Astrocyte of the cerebellum (primary cell): ENCODE measurements at places on chromosomes 1 and 21.

GRCh38 chr1:16921391-16922185 lies at the start of gene CROCC:
Gene CROCC, plus strand, starts transcription at chr1:16921931. Its CDS starts 88 bp downstream, at chr1:16922019.
- DNase-seq = no peak

GRCh38 chr21:42666023-42666747 lies 12.8 kb downstream of the PDE9A start:
- DNase-seq = no peak

DNA sequence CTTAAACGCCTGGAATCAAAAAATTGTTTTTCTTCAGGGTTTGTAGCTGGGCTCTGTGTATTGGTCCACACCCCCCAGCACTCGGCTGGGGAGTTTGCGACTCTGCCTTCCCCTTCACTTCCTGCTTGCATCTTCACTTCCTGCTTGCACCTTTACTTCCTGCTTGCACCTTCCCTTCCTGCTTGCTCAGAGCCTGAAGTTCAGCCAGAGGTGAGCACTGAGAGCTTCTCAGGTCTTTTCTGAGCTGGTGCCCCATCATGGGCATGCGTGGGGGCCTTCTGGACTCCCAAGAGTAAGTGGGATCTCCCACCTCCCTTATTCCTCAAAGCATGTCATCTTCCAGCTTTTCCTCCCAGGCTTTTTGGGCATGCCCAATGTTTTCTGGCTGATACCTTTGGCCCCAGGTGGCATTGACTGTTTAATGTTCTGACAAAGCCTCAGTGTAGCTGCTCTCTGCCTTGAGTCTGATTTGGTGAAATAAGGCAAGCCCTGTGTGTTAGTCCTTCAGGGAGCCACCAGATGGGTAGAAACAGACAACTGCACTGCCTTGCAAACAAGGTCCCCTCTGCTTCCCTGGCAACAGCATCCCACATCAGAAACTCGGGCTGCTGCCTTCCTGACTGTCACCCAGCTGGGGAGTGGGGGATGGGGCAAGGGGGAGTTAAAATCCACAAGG lies 3.5 kb downstream of the KRTAP10-2 start:
- DNase-seq = no peak

DNA sequence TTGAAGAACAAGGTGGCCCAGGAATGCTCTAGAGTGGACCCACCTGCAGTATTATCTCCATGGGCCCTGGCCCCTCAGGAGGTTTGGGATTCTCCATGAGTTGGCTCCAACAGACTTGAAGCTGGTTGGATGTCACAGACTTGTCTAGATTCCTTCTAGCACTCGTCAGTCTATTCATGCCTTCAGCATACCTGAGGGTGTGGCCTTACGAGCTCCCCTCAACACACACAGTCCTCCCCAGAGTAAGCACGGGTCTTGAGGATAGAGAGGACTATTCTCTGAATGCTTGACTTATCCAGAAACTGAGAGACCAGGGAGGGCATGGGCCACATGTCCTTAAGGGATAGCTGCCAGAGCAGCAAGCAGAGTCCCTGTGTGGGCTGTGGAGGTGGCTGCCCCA lies 45.9 kb upstream of the COL6A1 start:
- DNase-seq = peak; percentile 42

DNA sequence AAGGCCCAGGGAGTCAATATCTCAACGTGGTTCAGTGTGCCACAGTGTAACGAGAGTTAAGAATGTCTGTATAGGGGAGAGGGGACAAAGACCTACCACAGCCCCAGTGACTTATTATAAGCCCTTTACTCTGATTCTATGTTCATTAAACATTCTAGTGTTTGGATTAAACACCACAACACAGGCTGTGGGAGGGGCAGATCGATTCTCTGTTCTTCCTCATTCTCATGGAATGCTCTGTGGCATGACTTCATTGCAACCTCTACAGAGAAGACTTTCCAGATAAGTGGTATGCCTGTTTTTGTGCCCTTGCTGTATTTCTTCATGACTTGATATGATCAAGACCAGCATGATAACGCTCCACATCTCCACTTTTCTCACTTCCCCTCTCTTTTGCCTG lies 39.0 kb upstream of the CD5L start:
- no peak for DNase-seq
